ENCODE measurements at places on chromosomes 6 and 20. TPM values are rescaled to one million over a fixed set of nuclear protein-coding genes. Genes with fewer than 3 reads are reported as not detected.

DNA sequence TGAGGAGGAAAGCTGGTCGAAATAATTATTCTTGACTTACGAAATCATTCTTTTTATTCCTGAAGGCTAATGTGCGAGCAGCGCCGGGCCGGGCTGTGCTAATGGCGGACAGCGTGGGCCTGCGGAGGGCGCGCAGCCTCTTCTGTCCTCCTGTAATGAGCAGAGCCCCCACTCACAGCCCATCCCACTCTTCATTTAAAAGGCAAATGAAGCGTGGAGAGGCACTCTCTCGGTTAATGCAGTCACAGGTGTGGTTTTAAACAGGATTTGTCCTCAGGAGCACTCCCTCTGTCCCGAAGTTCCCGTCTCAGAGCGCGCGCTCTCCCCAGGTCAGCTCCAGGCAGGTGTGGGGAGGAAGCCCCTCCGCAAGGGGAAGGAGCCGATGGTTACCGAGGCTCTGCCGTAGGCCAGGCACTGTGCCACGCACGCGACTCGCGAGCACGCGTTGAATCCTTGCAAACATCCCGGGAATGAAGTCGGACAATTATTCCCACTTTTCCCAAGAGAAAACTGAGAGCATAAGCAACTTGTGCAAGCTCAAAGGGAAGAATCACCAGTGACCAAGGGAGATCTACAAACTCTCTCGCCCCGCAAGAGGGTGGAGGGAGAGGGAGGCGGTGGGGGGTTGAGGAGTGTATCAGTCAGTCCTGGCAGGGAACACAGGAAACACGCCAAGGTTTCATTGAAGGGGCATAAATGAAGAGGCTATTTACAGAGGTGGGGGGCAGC, 35.5 kb upstream of the ZFAND3 start:
- no peaks in the 10 kb centered on the region for H3K27me3 ChIP-seq
- peaks cover 18% of the 10 kb centered on the region for H3K4me1 ChIP-seq
- H3K4me3 ChIP-seq, result peak overlapping the region; percentile 48

DNA sequence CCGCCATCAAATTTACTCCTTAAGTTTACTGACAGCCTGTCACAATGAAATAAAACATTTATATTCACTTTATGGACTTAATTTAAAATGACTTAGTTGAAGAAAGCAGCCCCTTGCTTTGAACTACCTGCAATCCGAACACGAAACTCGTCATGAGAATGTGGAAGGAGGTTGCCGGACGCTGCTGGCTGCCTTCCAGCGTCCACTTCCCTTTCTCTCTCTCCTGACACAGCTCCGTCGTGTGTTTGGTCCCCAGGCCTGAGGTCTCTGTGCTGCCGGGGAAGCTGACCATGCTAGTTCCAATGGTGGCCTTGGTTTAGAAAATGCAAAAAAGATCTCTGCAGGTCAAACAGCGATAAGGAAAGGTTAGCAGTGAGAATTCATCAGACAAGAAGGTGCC, 519.7 kb downstream of the CDH26 start:
- peaks cover 2% of the 10 kb centered on the region for H3K27me3 ChIP-seq
- peaks cover 8% of the 10 kb centered on the region for H3K4me1 ChIP-seq
- no peak overlapping the region for H3K4me3 ChIP-seq
- DNase-seq, result no peak
- no peaks in the 10 kb centered on the region for H3K36me3 ChIP-seq

DNA sequence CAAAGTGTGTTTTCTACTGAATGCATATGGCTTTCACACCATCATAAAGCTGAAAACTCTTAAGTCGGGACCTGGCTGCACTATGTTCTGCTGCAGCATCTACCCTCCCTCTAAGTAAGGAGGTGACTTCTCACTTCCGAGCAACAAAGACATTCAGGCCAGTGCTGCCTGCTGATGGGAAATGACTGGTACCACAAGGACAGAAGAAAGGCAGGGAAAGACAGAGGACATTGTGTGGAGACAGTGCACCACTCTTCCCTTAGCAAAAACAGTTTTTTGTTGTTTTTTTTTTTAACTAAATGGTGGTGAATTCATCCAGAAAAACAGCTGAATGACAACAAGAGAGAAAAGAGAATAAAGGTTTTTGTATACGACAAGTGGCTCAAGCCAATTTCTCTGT, 81.5 kb downstream of the MAP7 start:
- H3K4me3 ChIP-seq, result no peak overlapping the region
- no peak overlapping the region for H3K27ac ChIP-seq
- DNase-seq, result no peak
- H3K27me3 ChIP-seq, result no peaks in the 10 kb centered on the region
- H3K4me1 ChIP-seq, result no peaks in the 10 kb centered on the region
- H3K36me3 ChIP-seq, result no peaks in the 10 kb centered on the region

DNA sequence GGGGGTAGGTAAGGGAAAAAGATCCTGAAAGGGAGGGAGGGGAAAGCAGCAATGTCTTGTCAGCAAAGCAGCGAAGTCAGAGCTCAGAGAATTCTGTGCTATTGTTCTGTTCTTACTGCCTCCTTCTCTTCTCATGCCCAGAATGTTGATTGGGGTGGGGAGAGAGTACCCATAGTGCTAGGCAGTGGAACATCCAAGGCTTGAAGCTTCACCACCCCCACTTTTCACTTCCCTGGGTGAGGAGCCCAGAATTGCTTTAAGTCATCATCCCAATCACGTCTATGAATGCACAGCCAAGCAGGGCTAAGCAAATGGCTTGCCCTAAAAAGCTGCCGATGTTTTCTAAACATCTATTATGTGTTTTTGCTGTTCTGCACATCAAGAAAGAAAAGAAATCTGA, 16.5 kb downstream of the REPS1 start:
- H3K36me3 ChIP-seq, result no peaks in the 10 kb centered on the region
- H3K4me1 ChIP-seq, result peaks cover 23% of the 10 kb centered on the region
- no peak for DNase-seq
- H3K4me3 ChIP-seq, result no peak overlapping the region

- no peak for DNase-seq
- H3K27ac ChIP-seq, result no peak overlapping the region
- no peaks in the 10 kb centered on the region for H3K36me3 ChIP-seq
- no peaks in the 10 kb centered on the region for H3K4me1 ChIP-seq
- H3K27me3 ChIP-seq, result no peaks in the 10 kb centered on the region
- H3K4me3 ChIP-seq, result no peak overlapping the region
Observed at GRCh38 chr6:135129136-135129856, 51.8 kb upstream of the MYB start.

DNA sequence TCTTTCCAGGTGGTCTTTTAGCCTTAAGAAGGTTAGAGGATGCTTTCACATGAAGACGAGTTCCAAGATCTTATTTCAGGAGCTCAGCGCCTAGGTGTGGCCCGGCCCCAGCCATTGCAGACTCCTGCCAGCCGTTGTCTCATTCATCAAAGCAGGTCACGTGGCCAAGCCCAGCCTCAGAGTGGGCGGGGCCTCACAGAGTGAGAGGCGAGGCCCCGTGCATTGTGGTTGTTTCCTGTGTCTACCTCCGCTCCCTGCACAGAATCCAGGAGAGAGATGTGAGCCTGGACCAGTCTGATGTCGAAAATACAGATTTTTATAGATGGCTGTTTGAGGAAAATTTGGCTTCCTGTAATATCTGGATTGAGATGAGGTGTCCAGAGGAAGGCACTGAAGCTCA, 49.2 kb upstream of the CST5 start:
- no peaks in the 10 kb centered on the region for H3K4me1 ChIP-seq
- H3K27me3 ChIP-seq, result no peaks in the 10 kb centered on the region
- DNase-seq, result no peak

DNA sequence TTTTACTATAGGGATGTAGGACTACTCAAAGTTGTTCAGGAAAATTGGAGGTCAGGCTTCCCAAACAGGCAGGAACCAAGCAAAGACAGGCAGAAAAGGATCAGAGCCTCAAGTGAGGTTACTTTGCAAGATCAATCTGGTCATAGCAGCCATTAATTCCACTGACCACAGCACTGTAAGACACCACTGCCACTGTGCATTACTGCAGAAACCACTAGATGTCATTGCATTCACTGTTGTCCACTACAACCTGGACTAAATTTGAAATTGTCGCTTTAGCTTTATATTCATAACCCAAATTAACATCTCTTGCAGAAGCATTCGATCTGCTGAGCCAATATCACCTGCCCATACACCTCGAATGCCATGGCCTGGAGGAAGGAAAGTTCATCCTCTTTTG, 126.9 kb upstream of the UFL1 start:
- H3K36me3 ChIP-seq, result no peaks in the 10 kb centered on the region
- H3K4me1 ChIP-seq, result no peaks in the 10 kb centered on the region

- H3K4me3 ChIP-seq, result no peak overlapping the region
- H3K4me1 ChIP-seq, result no peaks in the 10 kb centered on the region
- no peaks in the 10 kb centered on the region for H3K36me3 ChIP-seq
- no peak for DNase-seq
- H3K27ac ChIP-seq, result no peak overlapping the region
Observed at GRCh38 chr6:103674790-103675189, 1184.9 kb downstream of the HACE1 start.

- H3K36me3 ChIP-seq, result no peaks in the 10 kb centered on the region
- no peak overlapping the region for H3K27ac ChIP-seq
- no peaks in the 10 kb centered on the region for H3K27me3 ChIP-seq
- H3K4me3 ChIP-seq, result no peak overlapping the region
- no peak for DNase-seq
- peaks cover 4% of the 10 kb centered on the region for H3K4me1 ChIP-seq
Observed at GRCh38 chr6:155375801-155376200, 61.5 kb upstream of the TFB1M start.

DNA sequence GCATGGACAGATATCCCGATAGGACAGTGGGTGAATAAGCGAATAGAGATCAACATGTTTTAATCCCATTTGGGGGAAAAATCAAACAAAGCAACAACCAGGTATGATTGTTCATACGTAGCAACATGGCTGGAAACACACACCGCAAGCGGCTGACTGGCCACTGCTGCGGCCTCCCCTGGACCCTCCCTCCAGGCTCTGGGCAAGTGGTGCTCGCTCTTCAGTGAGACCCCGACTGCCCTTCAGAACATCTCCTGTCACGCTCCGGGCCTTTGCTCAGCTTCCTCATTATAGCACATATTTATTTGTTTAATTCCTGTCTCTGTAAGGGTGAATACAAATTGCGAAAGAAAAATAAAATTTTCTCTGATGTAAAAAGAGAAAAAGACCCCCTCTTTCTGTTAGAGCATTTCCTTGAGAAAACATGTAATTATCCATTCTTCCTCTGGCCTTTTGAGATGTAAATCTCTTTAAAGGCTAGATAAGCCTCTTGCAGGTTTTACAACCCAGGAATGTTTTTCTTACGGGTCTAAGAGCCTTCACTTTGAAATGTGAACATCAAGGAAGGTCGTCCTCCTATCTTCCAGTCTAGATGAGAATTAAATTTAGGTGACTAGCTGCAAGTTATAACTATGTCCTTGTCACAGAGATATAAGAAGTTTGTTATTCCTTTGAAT, 11.0 kb upstream of the FAM210B start:
- no peaks in the 10 kb centered on the region for H3K36me3 ChIP-seq
- no peaks in the 10 kb centered on the region for H3K4me1 ChIP-seq
- peaks cover 4% of the 10 kb centered on the region for H3K27me3 ChIP-seq
- H3K4me3 ChIP-seq, result no peak overlapping the region
- no peak overlapping the region for H3K27ac ChIP-seq

DNA sequence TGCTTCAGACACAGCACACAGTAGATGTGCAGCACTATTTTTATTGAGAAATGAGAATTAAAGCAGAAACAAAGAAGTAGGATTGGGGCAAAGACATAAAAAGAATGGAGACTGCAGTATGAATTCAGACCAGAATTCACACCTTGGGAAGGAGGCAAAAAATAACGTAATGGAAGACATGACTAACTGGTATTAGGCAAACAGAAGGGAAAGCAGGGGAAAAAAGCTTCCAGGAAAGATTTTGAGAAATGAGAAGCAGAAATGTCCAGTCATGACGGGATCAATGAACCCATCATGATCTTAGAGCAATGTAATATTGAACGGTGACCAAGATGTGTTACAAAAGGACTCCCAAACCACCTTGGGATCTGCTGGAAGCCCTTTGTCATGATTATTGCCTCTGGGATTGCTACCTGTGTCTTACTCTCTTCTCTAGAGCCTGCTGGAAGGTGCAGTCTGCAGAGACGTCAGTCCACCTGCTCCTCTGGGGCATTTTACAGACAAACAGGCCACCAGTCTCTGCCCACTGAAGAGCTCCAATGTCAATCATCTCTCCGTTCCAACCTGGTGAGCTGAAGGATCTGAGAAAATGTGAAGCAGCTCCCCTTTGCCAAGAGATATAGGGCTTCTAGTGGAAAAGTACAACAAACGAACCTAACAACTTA, 8.7 kb downstream of the NUDT3 start:
- peak overlapping the region; percentile 51 for H3K27ac ChIP-seq
- peak; percentile 11 for DNase-seq
- H3K4me1 ChIP-seq, result peaks cover 8% of the 10 kb centered on the region
- no peaks in the 10 kb centered on the region for H3K36me3 ChIP-seq

The CNR1 gene
- not detected for total RNA-seq

The ISM1 gene
- 0.26 TPM for total RNA-seq

The FERMT1 gene
- total RNA-seq, result 3.3 TPM

The STK38 gene
- total RNA-seq, result 26.9 TPM

The NRSN2 gene
- 34.5 TPM for total RNA-seq

The TMEM217 gene
- total RNA-seq, result 4.0 TPM

The OR2J3 gene
- total RNA-seq, result not detected

All from fibroblast of lung (primary cell).